ENCODE measurements at places on chromosomes 12 and 14.

GRCh38 chr14:32703183-32703621 lies 235.5 kb upstream of the NPAS3 start:
- no peak for DNase-seq

GRCh38 chr14:20775043-20775442 lies 6.0 kb upstream of the RNASE6 start:
- no peak for DNase-seq

- DNase-seq = no peak
Measured at GRCh38 chr12:107515446-107515958, 170.1 kb upstream of the PWP1 start.

DNA sequence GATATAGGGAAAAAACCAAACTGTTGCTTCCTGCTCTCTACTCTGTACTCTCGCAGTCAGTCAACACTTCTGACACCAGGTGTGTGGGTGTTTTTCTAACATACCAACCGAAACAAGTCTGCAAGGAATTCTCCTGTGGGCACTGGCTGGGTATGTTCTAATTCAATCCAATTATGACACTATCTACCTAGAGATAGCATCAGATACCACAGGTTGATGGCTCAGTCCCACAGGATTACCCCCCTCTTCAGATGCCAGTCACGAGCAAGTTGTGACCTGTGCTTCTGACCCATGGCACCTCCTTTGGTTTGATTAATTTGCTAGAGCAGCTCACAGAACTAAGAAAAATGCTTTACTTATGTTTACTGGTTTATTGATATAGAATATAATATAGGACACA lies 78.3 kb downstream of the DYRK2 start:
- DNase-seq = no peak

- DNase-seq = no peak
Measured at GRCh38 chr12:39378341-39378740, 64.6 kb downstream of the KIF21A start.

- DNase-seq = no peak
Measured at GRCh38 chr12:10554228-10554755, 48.6 kb downstream of the EIF2S3B start.

GRCh38 chr14:65387171-65387570 lies 25.4 kb upstream of the FUT8 start:
- no peak for DNase-seq

- no peak for DNase-seq
Measured at GRCh38 chr12:1256991-1257390, 266.0 kb downstream of the ERC1 start.

- no peak for DNase-seq
Measured at GRCh38 chr12:18700271-18700670, 37.5 kb downstream of the PLCZ1 start.

GRCh38 chr12:94671917-94672316 lies 21.6 kb upstream of the TMCC3 start:
- no peak for DNase-seq

DNA sequence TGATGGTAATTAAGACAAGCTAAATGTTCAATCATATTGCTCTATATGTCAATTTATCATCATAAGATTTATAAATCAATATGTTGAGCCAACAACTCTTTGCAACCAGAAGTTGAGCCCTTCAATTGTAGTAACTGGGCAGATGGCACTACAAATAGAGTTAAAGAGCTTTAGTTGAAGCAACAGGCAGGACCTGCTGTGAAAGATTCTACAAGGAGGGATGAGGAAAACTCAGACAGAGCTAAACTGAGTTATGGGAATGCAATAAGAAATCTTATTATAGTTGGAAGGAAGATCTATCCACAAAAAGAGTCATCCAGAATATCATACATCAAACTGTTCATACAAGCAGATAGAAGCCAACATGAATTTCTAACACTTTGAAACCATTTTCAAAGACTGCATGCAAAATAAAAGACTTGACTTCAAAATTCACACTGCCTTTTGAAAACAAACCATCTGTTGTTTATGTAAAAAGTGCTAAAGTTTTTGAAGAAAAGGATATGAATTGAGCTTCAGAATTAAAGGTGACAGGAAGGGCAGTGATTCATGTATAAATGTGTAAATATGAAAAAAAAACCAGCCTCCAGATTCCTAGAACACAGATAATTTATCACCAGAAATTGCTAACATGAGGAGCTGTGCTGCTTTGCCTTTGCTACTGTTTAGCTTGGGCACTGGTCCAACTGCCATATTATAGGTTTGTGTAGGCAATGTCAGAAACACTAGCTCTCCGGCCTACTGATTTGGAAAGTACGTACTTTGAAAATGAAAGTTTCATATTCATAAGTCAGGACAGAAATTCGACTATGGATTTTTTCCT lies 133.2 kb downstream of the SLC35F4 start:
- no peak for DNase-seq

DNA sequence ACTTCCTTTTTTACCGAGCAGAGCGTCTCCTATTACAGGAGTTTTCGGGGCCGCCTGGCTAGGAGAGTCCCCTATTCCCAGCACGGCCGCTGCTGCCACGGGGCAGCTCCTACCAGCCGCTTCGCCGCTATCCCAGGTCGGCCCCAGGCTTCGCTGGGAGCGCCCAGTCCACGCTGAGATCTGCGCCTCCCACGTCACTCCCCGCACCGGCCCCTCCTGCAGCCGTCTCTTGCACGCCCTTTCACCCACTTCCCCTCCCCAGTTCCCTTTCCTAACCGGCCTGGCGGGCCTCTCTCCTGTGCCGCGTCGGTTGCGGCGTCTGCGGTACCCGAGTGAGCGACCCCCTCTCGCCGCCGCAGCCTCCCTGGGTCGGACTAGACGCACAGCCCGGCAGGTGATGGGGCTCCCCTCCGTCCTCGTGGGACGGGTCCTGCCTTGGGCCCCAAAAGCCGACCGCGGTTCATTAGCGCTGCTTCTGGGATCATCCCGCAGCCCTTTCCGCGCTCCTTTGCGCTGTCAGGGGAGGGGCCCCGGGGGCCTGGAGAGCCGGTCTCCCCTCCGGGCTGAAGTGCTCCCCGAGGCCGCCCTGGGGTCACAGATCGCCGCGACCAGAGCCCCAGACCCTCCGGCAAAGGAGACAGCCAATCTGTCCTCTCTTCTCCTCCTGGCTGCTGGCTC lies 1318.4 kb downstream of the TMEM121 start:
- no peak for DNase-seq

GRCh38 chr12:92942905-92943304 lies 13.8 kb upstream of the EEA1 start:
- no peak for DNase-seq

DNA sequence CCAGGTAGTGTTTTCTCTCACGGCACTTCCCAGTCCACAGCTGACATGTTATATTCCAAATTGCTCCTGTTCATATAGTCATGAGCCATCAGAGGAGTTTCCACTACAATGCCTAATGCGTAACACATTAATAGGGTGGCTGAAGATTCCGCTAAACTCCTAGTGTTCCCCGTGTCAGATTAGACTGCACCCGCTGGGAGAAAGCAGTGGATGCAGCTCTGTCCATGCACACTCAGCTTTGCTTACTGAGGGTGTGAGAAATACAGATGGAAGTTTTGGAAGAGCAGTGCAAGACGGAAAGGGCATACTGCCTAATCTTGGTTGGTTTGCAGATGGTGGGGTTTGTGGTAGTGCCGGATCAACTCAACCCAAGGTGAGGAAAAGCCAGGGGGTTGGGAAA lies 5.6 kb downstream of the PPP1R3E start:
- DNase-seq = no peak

DNA sequence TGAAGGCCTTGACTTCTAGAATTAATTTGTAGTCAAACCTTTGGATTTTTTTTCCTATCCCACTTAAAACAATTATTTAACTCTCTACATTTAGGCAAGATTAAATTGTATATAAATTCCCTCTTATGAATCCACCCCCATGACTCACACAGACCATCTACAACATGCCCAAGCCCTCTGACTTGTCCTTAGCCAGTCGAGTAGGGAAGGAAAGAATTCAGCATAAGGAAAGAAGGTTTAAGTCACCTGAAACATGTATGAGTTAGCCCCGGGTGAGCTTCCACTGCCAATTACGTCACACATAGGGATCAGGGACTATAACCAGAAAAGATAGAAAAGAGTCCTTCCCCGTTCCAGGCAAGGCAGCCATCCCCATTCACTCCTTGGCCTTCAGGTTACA lies 14.9 kb upstream of the RESF1 start:
- DNase-seq = no peak

All from esophagus squamous epithelium (tissue), 5 donors.